Left renal pelvis (tissue), 4 donors: ENCODE measurements at places on chromosomes 12 and 14. TPM values are rescaled to one million over a fixed set of nuclear protein-coding genes. Genes with fewer than 3 reads are reported as not detected.

DNA sequence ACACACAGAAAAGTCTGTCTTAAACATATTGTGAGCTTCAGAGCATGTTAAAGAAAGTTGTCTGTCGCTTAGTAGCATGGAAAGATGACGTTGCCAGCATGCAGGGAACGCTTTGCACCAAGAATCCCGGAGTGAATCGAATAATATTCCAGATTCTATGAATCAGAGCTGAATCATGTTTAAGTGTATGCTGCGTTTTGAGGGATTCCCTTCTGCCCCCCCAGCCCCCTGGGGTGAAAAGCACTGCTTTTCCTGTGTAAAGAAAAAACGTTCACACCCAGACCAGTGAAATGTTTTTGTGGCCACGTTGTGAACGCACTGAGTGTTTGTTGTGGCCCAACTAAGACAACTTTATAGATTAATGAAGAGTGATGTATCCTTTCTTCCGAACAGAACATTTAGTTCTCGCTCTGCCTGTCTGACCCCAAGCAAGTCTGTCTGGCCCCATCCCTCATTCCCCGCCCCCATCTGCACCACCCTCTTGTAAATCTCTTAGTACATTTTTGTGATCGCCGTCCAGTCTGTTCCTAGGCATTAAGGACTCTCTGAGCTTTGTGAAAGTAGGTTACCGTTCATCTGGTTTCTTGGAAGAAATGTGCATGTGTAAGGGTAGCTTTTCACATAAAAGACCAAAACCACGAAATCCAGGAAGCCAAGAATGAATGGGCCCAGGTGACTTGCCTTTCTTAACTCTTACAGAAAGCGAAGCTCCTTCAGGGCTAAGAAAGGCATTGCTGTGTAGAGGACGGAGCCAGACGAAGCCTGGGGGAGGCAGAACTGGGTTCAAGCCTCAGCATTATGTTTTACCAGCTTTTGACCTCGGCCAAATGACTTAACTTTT lies 103.0 kb downstream of the SAMD4A start:
- DNase-seq = no peak

Gene ADAMTS20
- 0.73 TPM for polyA plus RNA-seq

DNA sequence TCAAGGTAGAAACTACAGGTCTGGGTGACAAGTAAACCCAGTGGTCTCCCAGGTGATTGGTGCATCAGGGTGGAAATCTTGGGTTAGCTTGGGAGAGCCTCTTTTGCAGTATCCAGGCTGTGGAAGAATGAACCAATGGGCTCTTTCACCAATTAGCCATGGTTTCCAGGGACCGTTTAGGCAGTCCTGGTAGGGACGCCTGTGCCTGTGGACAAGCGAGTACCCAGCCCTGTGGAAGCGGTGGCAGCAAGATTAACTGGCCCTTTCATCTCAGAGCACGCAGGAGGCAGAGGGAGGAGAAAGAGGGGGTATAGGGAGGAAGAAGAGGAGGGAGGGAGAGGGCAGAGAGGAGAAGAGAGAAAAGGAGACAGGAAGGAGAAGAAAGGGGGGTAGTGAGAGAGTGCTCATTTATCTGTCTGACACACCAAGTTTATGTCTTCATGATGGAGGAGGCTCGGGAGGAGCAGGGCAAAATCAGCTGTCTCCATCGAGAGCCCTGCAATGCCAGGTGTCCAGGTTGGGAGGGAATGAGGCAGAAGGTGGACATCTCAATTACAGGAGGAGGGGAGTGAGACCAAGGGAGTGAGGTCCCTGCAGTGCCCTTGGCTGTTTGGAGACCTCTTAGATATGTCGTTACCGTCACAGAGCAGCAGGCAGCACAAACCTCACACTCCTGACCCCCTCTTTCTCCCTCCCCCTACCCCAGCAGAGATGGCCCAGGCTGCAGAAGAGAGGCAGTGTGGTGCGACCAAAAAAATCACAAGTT lies 4.6 kb upstream of the ZDHHC22 start:
- no peak for DNase-seq

Gene ADSS1
- 12.5 TPM for polyA plus RNA-seq

DNA sequence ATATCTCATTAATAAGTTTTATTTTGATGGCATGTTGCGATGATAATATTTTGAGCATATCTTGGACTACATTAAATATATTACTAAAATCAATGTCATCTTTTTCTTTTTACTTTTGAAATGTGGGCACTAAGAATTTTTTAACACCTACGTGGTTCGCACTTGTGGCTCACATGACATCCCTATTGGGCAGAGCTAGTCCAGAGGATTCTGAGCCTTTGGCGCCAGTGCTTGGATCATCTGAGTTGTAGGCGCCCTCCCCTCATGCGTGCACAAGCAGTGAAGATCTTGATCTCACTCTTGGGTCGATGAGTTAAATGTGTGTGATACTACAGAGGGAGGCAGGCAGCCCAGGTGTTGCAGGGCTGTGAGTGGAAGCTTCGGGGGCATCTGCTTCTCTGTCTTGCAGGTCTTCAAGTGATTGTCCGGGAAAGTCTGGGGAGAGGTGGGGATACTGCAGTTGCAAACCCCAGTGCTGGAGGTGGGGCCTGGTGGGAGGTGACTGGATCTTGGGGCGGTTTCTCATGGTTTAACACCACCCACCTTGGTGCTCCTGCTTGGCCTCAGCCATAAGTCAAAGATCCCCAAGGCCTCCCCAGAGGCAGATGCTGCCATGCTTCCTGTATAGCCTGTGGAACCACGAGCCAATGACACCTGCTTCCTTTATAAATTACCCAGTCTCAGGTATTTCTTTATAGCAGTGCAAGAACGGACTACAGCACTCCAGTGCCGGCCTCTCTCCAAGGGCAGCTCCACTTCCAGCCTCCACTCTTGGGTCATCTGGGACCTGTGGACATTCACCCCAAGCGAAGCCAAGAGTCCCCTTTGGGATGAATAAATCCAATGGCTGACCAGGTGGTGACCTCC lies 46.1 kb upstream of the PPP2R5C start:
- no peak for DNase-seq

- no peak for DNase-seq
Measured at GRCh38 chr12:20415028-20415427, 46.7 kb downstream of the PDE3A start.

Gene MSI1
- 18.7 TPM for polyA plus RNA-seq

DNA sequence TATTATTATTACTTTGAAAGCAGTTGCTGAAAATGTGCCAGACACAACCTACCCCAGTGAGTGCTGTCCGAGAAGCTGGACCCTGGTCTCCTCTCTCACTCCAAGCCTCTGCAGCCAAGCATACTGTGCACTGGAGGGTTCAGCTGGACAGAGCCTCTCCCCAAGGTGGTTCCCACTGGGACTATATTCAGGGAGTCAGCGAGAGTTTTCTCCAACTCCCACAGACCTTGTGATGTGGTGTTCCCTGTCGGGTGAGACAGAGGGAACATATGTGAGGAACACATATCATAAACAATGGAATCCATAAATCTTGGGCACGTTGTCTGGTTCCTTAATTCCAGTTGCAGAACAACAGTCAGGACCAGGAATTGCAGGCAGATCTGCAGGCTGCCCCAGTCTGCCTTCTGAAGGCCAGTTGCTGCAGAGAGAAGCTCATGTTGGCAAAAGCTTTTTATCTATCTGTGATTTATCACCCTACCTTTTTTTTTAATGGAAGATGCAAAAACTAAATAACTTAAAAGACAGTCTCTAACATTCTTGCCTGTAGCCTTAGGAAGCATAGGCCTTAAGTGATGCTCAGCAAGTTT lies 619.8 kb upstream of the TBX3 start:
- DNase-seq = no peak

Gene HOXC10
- 114 TPM for polyA plus RNA-seq

DNA sequence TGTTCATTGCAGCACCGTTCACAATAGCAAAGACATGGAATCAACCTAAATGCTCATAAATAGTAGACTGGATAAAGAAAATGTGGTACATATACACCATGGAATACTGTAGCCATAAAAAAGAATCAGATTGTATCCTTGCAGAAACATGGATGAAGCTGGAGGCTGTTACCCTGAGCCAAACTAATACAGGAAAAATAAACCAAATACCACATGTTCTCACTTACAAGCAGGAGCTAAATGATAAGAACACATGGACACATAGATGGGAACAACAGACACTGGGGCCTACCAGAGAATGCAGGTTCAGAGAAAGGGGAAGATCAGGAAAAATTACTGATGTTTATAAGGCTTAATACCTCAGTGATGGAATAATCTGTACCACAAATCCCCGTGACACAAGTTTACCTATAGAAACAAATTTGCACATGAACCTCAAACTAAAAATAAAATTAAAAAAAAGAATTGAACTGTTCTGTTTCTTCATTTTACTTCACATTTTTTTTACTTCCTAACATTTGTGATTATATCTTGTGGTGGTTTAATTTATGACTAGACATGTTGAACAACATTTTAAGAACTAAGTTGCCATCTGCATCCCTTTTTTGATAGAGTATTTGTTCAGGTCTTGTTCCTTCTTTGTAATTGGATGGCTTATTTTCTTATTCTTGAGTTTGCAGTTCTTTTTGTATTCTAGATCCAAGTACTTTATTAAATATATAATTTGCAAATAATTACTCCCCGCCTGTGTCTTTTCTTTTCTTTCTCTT lies 835.2 kb downstream of the FSCB start:
- DNase-seq = no peak

- no peak for DNase-seq
Measured at GRCh38 chr12:56158926-56159461, 835 bp downstream of the MYL6 start.

- no peak for DNase-seq
Measured at GRCh38 chr12:49827401-49828099, 663 bp downstream of the NCKAP5L start.

Gene SOAT2
- polyA plus RNA-seq = 0.72 TPM

Gene SYT1
- polyA plus RNA-seq = 29.8 TPM

GRCh38 chr12:67241482-67241881 lies 27.7 kb upstream of the CAND1 start:
- DNase-seq = no peak

Gene TSPAN19
- 0.43 TPM for polyA plus RNA-seq

DNA sequence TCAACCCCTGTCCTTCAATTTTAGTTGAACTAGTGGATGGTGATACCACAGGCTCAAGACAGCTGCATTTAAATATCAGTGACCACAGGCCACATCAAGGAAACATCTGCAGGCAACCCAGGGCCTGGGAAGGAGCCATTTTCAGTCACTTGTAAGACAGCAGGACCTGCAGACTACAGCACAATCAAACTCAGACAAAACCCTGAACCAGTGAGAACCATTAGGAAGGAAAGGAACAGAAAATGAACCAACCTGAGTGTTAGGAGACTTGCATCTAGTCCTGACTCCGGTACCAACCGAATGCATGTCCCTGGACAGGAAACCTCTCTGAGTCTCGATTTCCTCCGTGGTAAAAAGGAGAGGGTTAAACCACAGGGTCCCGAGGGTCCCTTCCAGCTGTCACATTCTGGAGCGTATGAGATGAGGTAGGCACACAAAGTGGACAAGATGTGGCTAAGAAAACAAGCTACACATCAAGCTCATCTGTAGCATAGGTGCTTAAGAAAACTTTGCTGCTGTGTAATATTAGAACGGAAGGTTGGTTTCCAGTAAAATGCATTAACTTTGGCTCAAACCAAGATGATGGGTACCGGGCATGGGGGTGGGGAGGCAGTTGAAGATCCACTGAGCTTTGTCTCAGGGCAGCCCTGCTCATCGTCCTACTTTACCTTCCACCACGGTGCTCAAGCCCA lies 1.6 kb upstream of the CDKN1B start:
- no peak for DNase-seq

Gene PMCH
- not detected for polyA plus RNA-seq

GRCh38 chr14:68471964-68472508 lies 320.8 kb downstream of the ZFP36L1 start:
- no peak for DNase-seq

GRCh38 chr12:91778091-91778832 lies 367.4 kb downstream of the BTG1 start:
- no peak for DNase-seq

DNA sequence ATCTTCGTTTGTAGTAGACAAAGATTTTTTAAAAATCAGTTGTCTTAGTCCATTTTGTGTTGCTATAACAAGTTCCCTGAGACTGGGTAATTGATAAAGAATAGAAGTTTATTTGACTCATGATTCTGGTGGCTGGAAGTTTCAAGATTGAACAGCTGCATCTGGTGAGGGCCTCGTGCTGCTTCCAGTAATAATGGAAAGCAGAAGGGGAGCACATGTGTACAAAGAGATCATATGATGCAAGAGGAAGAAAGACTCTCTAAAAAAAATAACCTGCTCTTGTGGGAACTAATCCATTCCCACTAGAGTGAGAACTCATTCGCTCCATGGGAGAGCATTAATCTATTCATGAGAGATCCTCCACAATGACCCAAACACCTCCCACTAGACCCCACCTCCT lies 24.8 kb downstream of the MUCL1 start:
- DNase-seq = no peak

Gene PTGER2
- polyA plus RNA-seq = 5.7 TPM

GRCh38 chr12:89080793-89081465 lies 271.4 kb downstream of the DUSP6 start:
- no peak for DNase-seq

Gene DPY19L2
- 48.9 TPM for polyA plus RNA-seq

GRCh38 chr12:66409195-66409871 lies 107.0 kb downstream of the HELB start:
- DNase-seq = no peak

Gene DPF3
- polyA plus RNA-seq = 1.3 TPM

- DNase-seq = no peak
Measured at GRCh38 chr12:51163795-51164194, 9.1 kb downstream of the TFCP2 start.

GRCh38 chr12:3544296-3544965 lies 53.4 kb downstream of the PRMT8 start:
- DNase-seq = no peak

DNA sequence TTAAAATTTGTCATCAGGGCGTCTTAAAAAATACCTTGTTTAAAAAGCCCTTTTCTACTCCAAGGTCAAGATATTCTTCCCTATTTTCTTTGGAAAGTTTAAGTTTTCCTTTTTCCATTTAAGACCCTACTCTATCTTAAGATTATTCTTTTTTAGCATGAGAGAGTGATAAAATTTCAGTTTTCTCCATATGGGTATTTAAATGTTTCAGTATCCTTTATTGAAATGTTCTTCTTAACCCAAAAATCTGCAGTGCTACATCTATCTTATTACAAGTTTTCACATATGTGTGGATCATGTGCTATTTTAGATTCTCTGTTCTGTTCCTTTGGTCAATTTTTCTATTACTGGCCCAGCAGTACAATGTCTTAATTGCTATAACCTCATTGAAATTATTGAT lies 202.2 kb downstream of the TTC6 start:
- DNase-seq = no peak

GRCh38 chr12:108738170-108738569 lies 6.9 kb upstream of the CORO1C start:
- DNase-seq = no peak

Gene PDZRN4
- 6.2 TPM for polyA plus RNA-seq

Gene FAM90A1
- 1.8 TPM for polyA plus RNA-seq

Gene RCOR1
- 37.5 TPM for polyA plus RNA-seq

GRCh38 chr14:94045563-94046345 lies 19.6 kb downstream of the OTUB2 start:
- DNase-seq = no peak

DNA sequence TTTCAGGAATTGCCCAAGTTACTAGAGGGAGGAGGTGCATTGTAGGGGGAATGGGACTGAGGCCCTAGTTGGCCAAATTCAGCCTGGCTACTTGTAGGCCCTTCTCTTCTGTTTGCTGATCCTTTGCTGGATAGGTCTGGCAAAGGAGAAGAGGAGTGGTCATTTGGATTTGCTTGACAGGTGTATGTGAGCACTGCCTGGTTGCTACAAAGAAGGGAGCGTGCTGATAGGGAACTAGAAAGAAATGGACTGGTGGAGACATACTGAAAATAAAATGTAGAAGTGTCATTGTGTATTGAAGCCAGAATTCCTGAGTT lies 3.6 kb downstream of the PSMA6 start:
- DNase-seq = no peak
